Ammon's horn (tissue), 1 donor: ENCODE measurements at places on chromosomes 5 and 9.
A peak's percentile ranks its signal among the peaks of the same experiment; 100 is the strongest.

GRCh38 chr5:80389580-80389979 lies 18.3 kb upstream of the ZFYVE16 start:
- DNase-seq: no peak

- DNase-seq: peak; percentile 24
Measured at GRCh38 chr9:95316794-95317118, 753 bp downstream of the FANCC start.

DNA sequence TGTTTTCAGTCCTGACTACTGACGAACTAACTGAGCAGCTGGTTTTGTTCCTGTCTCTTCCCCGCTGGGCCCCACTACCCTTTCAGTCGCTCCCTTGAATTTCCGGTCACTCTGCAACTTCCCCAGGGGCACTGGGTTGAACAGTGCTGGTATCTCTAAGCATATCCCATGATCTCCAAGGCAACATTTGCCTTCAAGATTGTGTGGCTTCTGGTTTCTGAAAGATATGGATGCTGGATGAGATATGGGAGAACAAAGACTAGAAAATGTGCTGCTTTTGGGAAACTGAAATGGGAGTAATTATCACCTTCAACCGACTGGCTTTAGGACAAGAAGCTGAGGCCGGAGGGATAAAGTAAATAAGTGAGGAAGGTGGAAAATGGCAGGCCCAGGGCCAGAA lies 258.2 kb upstream of the PIK3R1 start:
- peak; percentile 33 for DNase-seq

- DNase-seq: no peak
Measured at GRCh38 chr5:74311961-74312360, 328.6 kb downstream of the ENC1 start.

DNA sequence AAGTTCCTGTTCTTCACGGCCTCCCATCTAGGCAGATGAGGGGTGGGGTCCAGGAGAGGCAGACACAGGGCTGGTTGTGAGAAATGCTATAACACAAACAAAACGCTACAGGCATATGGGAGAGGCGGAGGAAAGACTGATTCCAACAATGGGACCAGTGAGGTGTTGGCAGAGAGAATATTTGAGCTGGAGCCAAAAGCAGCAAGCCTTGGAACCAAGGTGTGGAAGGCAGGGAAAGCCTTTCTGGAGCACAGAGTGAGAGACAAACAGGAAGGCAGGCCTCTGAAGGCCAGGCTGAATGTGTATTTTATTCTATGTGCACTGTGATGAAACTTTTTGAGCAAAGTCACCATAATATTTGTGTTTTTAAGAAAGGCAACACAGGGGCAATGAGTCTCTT lies 2.9 kb downstream of the ATPSCKMT start:
- DNase-seq: no peak

- no peak for DNase-seq
Measured at GRCh38 chr5:56291661-56292374, 58.7 kb upstream of the ANKRD55 start.

GRCh38 chr5:4374866-4375265 lies 765.3 kb upstream of the ADAMTS16 start:
- peak; percentile 5 for DNase-seq

DNA sequence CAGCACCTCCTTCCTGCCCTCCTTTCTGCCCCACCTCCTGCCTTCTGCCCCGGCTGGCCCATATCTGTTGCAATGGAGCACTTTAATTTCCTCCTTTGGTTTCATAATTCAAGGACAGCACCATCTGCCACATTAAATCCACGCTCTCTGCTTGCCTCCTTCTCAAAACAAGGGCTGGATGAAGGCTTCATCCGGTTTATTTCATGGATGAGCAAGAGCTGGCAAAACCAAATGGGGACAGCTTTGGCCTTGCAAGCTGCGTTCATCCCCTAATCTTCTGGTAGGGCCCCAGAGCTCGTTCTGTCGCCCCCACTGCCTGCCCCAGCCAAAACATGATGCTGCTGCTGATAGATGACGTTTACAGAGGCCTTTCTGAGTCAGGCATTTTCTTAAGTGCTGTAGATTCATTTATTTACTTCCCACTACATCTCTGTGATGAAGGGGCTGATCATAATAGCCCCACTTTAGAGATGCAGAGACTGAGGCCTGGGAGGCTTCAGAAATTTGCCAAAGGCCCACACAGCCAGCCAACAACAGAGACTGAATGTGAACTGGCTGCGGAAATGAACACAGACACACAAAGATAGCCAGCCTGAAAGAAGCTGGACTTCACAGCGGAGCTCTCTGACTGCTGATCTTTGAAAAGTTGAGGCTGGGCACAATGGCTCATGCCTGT lies 115.6 kb upstream of the CPEB4 start:
- DNase-seq: no peak

- DNase-seq: no peak
Measured at GRCh38 chr5:1781726-1782384, 17.8 kb downstream of the MRPL36 start.

DNA sequence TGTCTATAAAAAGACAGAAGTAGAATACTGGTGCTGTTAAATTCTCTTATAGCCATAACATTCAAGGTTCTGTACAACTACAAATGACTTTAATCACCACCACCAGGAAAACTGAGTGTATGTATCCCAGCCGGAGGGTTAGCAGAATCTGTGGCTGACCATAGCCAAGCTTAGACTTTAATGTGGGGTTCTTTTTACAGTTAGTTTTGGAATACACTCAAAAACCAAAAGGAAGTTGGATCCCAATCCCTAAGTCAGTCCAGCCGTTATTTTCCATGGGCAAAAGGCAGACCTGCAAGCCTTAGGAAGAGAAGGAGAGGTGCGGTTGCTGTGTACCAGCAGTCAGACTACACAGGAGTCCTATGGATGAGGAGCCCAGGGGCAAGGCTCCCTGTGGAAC lies 179.8 kb downstream of the ENC1 start:
- no peak for DNase-seq

- no peak for DNase-seq
Measured at GRCh38 chr9:114690308-114690707, 8.3 kb upstream of the TEX48 start.
